ENCODE measurements at places on chromosomes 4 and X.

- no peak overlapping the region for H3K27ac ChIP-seq
- H3K36me3 ChIP-seq: no peaks in the 10 kb centered on the region
- no peaks in the 10 kb centered on the region for H3K4me1 ChIP-seq
- no peak overlapping the region for H3K4me3 ChIP-seq
- H3K27me3 ChIP-seq: no peaks in the 10 kb centered on the region
- no peak for DNase-seq
Measured at GRCh38 chrX:24920769-24921168, 95.0 kb downstream of the ARX start.

- no peak overlapping the region for H3K27ac ChIP-seq
- no peaks in the 10 kb centered on the region for H3K27me3 ChIP-seq
- H3K36me3 ChIP-seq: no peaks in the 10 kb centered on the region
- no peak overlapping the region for H3K4me3 ChIP-seq
- no peak for DNase-seq
Measured at GRCh38 chr4:85409251-85409650, 65.7 kb upstream of the ARHGAP24 start.

DNA sequence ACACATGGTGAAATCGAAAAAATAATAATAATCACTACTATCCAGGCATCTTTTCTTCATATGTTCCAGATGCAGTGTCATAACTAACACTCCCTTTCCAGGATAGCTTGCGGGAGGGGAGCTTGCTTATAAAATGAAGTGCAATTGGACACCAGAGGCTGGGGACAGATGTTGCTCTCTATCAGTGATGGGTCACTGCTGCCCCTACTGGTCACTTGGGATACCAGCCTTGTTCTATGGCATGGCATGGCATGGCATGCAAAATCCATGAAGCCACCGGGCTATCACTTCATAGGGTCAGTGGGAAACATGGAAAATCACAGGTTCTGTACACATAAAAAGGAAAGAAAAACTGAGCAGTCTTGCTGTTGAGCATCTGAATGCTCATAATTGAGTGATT, 168.1 kb downstream of the GLRA2 start:
- no peaks in the 10 kb centered on the region for H3K27me3 ChIP-seq
- H3K4me1 ChIP-seq: no peaks in the 10 kb centered on the region
- H3K36me3 ChIP-seq: no peaks in the 10 kb centered on the region
- no peak overlapping the region for H3K27ac ChIP-seq

DNA sequence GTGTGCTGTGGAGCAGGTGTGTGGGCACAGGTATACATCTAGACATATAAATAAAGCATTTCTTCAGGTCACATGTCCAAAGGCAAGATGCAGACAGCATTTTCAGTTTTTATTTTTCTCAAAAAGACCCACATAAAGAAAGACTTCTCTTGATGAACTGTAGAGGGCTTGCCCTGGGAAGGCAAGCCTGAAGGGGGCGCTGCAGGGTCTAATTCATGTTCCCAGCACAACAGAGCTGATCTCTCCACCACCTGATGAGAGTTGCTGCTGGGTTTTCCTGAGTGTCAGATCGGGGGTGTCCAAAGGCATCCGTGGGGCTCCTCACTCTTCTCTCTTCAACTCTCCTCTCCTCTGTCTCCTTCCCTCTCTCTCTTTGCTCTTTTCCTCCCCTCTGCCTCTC, 26.6 kb downstream of the ADRA2C start:
- peaks cover 9% of the 10 kb centered on the region for H3K27me3 ChIP-seq
- H3K4me1 ChIP-seq: no peaks in the 10 kb centered on the region
- no peaks in the 10 kb centered on the region for H3K36me3 ChIP-seq
- no peak overlapping the region for H3K4me3 ChIP-seq
- no peak for DNase-seq
